SW480 (cell line): ENCODE measurements at places on chromosomes 16 and 17.

GRCh38 chr17:79361873-79362771 is 248.7 kb downstream of the RBFOX3 start:
- DNase-seq, result no peak

DNA sequence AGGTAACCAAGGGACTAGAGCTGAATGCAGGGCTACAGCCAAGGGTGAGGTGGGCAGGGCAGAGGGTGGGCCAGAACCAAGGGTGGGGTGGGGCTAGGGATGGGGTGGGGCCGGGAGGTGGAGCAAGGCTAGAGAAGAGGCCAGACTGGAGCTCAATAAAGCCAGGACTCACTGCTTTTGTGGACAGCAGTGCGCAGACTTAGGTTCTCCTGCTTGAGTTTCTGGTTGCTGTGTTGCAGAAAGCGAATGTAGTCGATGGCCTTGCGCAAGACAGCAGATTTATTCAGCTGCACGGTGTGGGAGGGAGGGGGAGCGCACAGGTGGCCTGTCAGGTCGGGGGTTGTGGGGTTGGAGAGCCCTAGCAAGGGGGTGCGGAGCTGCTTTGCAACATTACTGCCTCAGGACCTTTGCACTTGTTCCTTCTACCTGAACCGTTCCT is 18.7 kb downstream of the SREBF1 start:
- DNase-seq, result peak; percentile 62

DNA sequence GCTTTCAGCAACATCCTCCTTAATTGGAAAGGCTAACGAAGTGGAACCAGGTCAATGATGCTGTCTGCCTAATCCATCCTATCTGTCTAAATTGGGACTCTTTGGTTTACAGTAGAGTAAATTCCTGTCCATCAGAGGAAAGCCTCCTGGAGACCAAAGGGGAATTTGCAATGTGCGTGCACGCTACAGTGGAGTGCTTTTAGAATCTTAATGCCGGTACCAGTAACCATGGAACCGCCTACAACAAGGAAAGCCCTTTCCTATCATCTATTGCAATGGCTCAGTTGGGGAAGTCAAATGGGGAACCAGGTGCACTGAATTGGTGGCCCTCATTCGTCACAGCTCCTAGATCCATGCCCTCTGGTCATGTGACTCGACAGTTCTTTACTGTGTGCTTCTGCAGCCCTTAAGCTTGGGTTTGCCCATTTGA is 110.1 kb downstream of the XYLT1 start:
- no peak for DNase-seq

DNA sequence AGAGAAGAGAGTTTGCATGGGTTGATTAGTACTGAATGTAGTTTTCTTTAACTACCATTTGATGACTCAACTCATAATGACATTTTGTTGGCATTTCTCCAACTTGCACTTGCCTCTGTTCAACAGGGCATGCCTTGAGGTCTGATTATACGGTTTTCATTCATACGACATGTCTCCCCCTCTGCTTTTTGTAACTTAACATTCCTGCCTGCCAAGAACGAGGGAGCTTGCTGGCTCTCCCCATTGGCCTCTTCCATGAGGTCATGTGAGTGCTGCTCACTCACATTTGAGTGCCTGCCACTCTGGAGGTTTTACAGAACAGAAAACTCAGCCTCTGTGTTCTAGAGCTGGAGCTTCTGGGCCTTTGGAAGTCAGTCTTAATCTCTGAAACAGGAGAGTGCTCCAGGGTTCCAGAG is 19.7 kb downstream of the MAP2K6 start:
- peak; percentile 24 for DNase-seq

GRCh38 chr17:61750656-61751055 is 112.7 kb downstream of the BRIP1 start:
- no peak for DNase-seq

- DNase-seq, result peak; percentile 16
Measured at GRCh38 chr17:44878627-44879221, 20.5 kb downstream of the EFTUD2 start.

DNA sequence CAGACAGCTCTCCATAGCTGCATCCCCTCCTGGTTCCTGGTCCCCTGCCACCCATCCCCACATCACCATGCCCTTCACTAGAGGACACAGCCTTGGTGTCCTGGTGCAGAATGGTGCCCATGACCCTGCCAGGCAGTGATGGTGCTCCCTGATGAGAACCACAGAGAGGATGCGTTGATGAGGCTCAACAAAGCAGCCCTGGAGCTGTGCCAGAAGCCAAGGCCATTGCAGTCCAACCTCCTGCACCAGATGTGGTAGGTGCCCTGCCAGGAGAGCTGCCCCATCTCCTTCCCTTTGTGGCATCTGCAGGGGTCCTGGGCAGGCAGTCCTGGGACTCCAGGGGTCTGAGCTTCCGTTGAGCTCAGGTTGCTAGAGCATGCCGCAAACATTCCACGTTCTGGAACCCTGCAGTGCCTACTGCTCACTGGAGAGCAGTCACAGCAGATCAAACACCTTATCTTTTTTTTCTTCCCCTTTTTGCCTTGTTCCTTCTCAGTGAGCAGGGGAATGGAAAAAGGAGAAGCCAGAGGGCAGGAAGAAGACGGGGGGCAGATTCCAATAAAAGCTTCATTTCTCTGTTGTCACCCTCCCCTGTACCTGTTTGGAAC is 5.3 kb upstream of the EPN3 start:
- no peak for DNase-seq

DNA sequence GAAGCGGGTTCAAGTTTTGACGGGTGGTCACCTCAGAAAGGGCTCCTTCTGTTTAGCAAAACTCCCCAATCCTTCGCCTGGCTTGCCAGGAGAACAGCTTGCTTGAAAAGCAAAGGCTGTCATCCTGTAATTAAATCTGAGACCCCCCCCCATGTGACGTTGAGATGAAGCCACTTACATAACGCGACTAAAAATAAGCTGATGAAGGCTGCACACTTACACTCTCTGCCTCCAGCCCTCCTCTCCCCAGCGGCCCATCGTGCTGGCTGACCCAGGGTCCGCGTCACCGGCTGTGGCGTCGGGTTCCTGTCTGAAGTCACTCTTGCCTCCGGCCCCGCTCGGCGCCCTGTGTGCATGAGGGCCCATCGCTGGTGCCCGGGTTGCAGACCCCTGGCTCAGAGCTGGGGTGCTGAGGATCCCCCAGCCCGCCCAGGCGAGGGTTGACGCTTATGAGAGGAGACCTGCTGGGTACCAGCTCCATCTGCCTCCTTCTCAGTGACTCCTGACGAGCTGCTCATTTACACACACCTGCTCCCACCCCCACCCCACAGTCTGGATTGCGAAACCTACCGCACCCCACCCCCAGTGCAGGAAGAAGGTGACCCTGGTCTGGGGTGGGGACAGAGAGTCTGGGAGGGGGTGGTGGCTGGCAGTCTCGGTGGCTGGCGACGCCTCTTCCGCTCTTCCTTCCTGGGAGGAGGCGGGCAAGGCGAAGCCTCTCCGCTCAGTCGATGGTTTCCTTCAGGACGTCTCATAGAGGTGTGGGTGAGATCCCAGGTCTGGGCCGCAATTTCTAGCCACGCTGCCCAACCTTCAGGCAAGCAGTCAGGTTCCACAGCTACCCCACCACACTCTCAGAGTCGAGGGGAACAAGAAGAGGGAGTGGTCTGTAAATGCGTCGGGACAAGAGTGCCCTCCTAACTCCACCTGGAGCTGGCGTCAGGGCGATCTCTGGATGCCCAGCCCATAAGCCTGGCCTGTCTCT is 3.1 kb upstream of the BAIAP2 start:
- DNase-seq, result no peak

DNA sequence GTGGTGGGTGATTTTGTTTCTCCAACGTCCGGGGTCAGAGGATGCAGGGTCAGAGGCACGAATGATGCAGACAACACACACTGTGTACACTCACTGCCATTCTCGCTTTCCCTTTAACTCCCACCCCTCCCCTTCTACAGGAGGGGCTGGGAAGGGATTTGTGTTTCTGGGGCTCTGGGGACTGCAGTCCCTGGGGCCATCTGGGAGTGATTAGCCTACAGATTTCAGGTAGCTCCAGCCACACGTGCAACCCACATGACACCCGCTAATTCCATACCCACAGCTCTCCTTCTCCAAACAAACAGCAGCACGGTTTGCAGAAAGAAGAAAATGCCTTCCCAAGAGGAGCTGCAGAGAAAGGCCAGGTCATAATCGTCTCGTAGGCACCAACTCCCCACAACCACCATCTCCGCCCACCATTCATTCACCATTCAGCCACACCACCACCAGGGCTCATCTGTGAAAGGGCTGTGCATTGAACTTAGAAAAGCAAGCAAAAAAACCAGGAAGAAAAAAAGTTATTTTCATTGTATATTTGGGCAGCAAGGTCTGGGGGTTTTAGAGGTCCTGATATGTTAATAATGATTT is 9.4 kb upstream of the SOX9 start:
- peak; percentile 44 for DNase-seq

DNA sequence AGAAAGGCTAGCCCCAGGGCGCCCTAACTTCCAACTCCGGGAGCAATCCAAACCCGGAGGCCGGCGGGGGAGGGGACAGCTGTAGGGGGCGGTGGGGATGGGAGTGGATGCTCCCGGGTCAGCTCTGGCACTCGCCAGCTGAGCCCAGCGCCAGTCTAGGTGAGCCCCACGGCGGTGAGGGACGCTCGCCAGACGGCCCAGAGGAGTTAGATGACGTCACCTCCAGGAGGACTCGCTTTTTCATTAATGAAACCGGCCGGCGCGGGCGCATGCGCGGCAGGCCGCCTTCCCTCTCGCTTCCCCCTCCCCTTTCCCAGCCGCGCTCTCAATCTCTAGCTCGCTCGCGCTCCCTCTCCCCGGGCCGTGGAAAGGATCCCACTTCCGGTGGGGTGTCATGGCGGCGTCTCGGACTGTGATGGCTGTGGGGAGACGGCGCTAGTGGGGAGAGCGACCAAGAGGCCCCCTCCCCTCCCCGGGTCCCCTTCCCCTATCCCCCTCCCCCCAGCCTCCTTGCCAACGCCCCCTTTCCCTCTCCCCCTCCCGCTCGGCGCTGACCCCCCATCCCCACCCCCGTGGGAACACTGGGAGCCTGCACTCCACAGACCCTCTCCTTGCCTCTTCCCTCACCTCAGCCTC is at the start of gene NF1:
TSS of gene NF1 (plus strand) at position 378 of the 636 bp plus-strand sequence. CDS start 333 bp downstream, outside the sequence.
- peak; percentile 95 for DNase-seq

- DNase-seq, result no peak
Measured at GRCh38 chr16:608019-608418, 18.2 kb downstream of the RAB40C start.

- no peak for DNase-seq
Measured at GRCh38 chr16:86088287-86088686, 189.3 kb downstream of the IRF8 start.

- DNase-seq, result no peak
Measured at GRCh38 chr17:80485846-80486245, 9.4 kb upstream of the NPTX1 start.

- no peak for DNase-seq
Measured at GRCh38 chr16:54511222-54511731, 224.7 kb upstream of the IRX3 start.

- DNase-seq, result no peak
Measured at GRCh38 chr17:73099511-73099910, 7.0 kb upstream of the SLC39A11 start.

GRCh38 chr17:33090806-33091205 is 99.2 kb downstream of the SPACA3 start:
- DNase-seq, result no peak

DNA sequence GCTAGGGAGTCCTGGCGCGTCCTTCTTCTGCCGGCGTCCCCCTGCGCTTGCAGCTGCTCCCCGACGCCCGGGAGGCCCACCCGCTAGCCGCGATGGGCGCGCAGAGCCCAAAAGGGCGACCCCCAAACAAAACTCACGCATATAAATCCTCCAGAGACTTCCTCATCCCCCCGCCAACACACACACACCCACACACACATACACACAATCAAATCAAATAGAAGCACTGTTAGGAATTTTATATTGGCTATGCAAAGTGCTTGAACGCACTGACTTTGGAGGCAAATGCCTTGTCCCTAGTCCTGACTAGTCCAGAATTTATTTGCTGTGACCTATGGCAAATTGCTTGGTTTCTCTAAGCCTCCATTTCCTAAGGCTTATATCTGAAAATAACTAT is 23.8 kb upstream of the CRYM start:
- peak; percentile 13 for DNase-seq

DNA sequence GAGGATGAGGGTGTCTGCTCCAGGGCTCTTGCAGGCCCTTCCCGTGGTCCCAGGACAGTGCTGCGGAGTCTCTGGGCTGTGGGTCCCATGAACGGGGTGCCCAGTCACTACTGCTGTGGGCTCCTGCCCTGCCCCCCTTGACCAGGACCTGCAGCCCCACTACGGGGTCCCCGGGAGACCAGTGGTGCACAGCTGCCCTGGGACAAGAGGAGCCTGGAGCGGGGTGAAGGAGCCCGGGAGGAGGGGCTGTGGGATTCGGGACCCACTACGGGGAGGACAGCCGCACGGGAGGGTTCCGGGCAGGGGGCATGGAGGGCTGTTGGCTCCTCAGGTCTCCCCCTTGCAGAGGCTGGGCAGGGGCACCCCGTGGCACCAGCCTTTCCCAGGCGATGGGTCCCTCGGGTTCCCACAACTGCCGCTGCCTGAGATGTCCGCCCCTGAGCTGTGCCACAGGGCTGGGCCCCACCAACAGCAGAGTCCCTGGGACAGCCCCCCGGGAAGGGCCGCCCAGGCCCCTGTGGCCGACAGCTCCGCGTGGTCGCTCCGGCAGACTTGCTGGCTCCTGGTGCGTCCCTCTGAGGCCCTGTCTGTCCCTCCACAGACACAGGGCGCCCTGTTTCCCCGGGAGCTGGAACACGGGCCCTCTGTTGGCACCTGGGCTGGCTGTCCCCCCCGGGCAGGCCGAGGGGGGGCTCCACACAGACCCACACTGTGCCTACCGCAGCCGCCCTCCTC is 52.1 kb upstream of the GNG13 start:
- DNase-seq, result no peak

DNA sequence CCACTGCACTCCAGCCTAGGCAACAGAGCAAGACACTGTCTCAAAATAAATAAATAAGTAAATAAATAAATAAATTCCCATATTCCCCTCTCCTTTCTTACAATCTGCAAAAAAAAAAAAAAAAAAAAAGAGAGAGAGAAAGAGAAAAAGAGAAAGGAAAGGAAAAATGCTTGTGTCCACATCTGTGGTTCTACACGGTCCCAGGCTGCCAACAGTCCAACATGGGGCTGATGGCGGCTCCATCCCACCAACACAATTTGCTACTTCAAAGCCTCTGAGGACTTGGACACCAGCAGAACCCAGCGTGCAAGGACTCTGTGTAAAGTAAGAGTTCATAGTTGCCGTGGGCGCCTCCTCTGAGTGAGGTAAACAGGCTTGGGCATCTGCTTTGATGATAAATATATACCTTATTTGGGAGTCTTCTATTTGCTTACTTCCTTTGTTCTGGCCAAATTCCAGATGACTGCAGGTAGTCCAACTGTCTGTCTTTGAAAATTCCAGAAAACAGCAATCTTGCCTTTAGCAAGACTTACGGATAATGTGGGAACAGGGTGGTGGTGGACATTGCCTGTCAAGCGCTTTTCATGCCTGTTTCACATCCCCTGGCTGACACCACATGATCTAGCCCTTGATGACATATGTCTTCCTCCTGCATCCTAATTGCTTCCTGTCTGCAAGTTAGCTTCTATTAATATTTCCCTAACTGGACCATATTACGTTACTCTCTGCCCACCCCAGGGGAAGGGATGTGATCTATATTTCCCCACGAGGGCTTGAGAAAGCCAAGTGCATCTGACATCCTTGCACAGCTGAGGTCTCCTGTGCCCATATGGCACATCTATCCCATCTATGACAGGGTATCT is 10.1 kb downstream of the LITAF start:
- DNase-seq, result no peak

GRCh38 chr17:79048826-79049755 is 25.1 kb downstream of the C1QTNF1 start:
- DNase-seq, result no peak

- no peak for DNase-seq
Measured at GRCh38 chr17:8825802-8826201, 26.6 kb upstream of the MFSD6L start.

- peak; percentile 69 for DNase-seq
Measured at GRCh38 chr17:77332981-77333685, 192.4 kb downstream of the SEC14L1 start.

- no peak for DNase-seq
Measured at GRCh38 chr16:75340741-75341491, 89.5 kb upstream of the BCAR1 start.
